ENCODE measurements at places on chromosomes 1 and 21. TPM values are rescaled to one million over a fixed set of nuclear protein-coding genes. Genes with fewer than 3 reads are reported as not detected.

GRCh38 chr1:79259390-79260336 is 253.1 kb upstream of the ADGRL4 start:
- H3K36me3 ChIP-seq, result no peaks in the 10 kb centered on the region
- no peak for DNase-seq
- H3K4me1 ChIP-seq, result peaks cover 5% of the 10 kb centered on the region
- H3K4me3 ChIP-seq, result no peak overlapping the region
- H3K27ac ChIP-seq, result no peak overlapping the region

- DNase-seq, result no peak
- H3K27ac ChIP-seq, result no peak overlapping the region
- H3K36me3 ChIP-seq, result peaks cover 8% of the 10 kb centered on the region
- H3K4me3 ChIP-seq, result no peak overlapping the region
- no peaks in the 10 kb centered on the region for H3K27me3 ChIP-seq
Measured at GRCh38 chr1:65231718-65232330, 77.5 kb upstream of the DNAJC6 start.

The CD160 gene
- total RNA-seq, result not detected

DNA sequence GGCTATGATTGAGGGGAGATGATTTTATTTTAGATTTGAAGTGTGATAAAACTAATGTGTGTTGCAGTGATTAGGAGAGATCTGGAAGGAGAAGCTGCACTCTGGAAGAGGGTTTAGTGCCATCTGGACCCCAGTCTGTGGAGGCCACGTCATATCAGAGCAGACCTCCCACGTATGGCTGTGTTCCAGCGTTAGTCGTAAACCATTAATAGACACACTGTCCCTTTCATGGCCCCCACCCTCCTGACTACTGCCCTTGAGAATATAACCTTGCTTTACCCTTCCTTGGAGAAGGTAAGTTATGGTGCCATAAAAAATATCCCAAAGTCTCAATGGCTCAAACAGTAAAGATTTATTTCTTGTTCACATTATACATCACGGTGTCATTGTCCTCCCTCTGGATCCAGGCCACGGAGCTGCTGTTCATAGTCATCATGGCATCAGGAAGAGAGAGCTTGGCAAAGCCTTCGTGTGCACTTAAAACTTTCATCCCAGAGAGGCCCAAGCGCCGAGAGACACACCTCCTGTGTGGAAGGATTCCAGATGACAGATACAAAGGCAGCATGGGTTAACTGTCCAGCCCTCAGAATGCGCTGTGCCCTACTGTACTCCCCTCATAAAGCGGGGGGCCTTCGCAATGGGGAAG is 33.2 kb downstream of the RHOU start:
- no peak for DNase-seq
- no peak overlapping the region for H3K27ac ChIP-seq
- no peaks in the 10 kb centered on the region for H3K4me1 ChIP-seq
- H3K4me3 ChIP-seq, result no peak overlapping the region

- DNase-seq, result no peak
- H3K36me3 ChIP-seq, result no peaks in the 10 kb centered on the region
- H3K27ac ChIP-seq, result no peak overlapping the region
- no peaks in the 10 kb centered on the region for H3K4me1 ChIP-seq
Measured at GRCh38 chr1:215052256-215053015, 30.1 kb upstream of the KCNK2 start.
